Effector CD8-positive, alpha-beta T cell (primary cell): ENCODE measurements at places on chromosomes 1 and 21.

- no peak for DNase-seq
Observed at GRCh38 chr1:21261551-21262292, 28.5 kb downstream of the ECE1 start.

GRCh38 chr1:110155878-110156522 lies 5.7 kb downstream of the SLC6A17 start:
- no peak for DNase-seq

DNA sequence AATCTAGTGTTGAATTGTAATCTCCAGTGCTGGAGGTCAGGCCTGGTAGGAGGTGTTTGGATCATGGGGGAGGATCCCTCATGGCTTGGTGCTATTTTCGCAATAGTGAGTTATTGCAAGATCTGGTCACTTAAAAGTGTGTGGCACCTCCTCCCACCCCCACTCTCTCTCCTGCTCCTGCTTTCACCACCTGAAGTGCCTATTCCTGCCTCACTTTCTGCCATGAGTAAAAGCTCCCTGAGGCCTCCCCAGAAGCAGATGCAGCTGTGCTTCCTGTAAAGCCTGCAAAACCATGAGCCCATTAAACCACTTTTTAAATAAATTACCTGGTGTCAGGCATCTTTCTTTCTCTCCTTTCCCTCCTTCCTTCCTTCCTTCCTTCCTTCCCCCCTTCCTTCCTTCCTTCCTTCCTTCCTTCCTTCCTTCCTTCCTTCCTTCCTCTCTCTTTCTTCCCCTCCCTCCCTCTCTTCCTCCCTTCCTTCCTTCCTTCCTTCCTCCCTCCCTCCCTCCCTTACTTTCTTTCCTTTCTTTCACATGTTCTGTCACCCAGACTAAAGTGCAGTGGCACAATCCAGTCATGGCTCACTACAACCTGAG lies 172.4 kb downstream of the C1orf21 start:
- DNase-seq = no peak

DNA sequence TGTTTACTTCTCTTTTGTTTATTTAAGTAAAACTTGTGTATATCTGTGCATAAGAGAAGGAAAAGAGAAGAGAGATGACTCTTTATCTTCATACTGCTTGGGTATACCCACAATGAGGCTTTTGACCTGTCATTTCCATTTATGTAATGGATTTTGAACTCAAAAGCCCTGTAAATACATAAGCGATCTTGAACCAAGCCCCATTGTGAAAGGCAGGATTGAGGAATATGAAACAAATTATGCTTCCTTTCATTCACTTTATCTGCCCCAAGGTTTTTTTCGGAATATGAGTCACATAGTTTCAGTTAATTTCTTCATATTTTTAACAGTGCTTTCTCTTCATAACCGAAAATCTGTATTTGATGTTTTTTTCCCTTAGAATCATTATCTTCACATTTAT lies 21.4 kb downstream of the CNST start:
- DNase-seq = no peak

DNA sequence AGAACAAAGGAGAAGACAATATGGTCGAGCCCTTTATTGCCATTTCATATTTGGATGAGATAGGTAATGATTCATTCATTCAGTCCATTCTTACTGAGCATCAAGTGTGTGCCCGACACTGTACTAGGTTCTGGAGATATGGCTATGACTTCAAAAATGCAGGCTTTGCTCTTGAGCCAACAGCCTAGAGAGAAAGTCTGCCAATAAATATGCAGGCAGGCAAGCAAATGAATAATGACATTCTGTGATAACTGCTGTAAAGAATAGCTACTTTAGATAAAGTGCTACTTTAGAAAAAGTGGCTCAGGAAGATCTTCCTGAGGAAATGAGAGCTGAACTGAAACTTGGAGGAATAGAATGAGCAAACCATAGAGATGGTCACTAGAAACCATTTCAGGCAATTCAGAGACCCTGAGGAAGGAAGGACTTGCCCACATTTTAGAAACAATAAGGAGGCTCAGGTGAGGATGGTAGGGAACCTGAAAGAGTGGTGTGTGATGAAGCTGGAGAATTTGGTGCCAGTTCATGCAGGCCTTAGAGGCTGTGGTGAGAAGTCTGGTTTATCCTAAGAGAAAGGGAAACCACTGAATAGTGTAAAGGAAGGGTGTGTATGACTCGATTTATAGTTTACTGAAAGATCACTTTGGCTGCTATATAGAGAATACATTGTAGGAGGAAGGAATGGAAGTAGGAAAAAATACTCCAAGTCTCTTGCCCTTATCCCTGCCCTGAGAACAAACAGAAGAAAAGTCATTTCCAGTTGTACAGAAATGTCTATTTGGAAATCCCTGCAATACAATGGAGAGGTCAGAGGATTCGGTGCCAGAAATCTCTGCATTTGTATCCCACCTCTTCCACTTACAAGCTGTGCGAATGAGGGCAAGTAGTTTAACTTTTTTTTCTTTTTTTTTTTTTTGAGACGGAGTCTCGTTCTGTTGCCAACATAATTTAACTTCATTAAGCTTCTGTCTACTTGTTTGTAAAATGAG lies 167.9 kb downstream of the VPS13D start:
- no peak for DNase-seq

- DNase-seq = no peak
Observed at GRCh38 chr21:35400233-35400939, 351.3 kb upstream of the RUNX1 start.
